ENCODE measurements at places on chromosomes 12 and 14. TPM values are rescaled to one million over a fixed set of nuclear protein-coding genes. Genes with fewer than 3 reads are reported as not detected.

The FAM161B gene
- 4.6 TPM for total RNA-seq

The P2RX7 gene
- total RNA-seq: 23.5 TPM

The GPR84 gene
- not detected for total RNA-seq

The PAH gene
- not detected for total RNA-seq

The PKP2 gene
- total RNA-seq: 0.69 TPM

The EIF2S3B gene
- total RNA-seq: 0.62 TPM

The CLMN gene
- 0.17 TPM for total RNA-seq

The SMCO3 gene
- not detected for total RNA-seq

The RNF31 gene
- 82.4 TPM for total RNA-seq

The P2RX2 gene
- total RNA-seq: not detected

The SYNDIG1L gene
- total RNA-seq: not detected

The RPGRIP1 gene
- total RNA-seq: not detected

The VPS29 gene
- 102 TPM for total RNA-seq

The ANKRD33 gene
- total RNA-seq: not detected

The RHEBL1 gene
- total RNA-seq: 6.0 TPM

The GPR135 gene
- 1.3 TPM for total RNA-seq

The SLC2A13 gene
- total RNA-seq: 4.4 TPM

The SVOP gene
- not detected for total RNA-seq

The TSPAN8 gene
- total RNA-seq: not detected

The BICDL1 gene
- total RNA-seq: 134 TPM

The SLC24A4 gene
- total RNA-seq: not detected

The CCDC197 gene
- not detected for total RNA-seq

The ZNF891 gene
- total RNA-seq: 3.0 TPM

The PRIMA1 gene
- total RNA-seq: not detected

The INSM2 gene
- not detected for total RNA-seq

The CRACR2A gene
- 42.9 TPM for total RNA-seq

The MYRFL gene
- total RNA-seq: not detected

The HOXC6 gene
- total RNA-seq: not detected

The SERPINA10 gene
- total RNA-seq: not detected

The TAS2R13 gene
- 1.4 TPM for total RNA-seq

The FOXN3 gene
- 203 TPM for total RNA-seq

The PRB2 gene
- not detected for total RNA-seq

The LGR5 gene
- total RNA-seq: not detected

The RAPGEF3 gene
- total RNA-seq: 0.79 TPM

The LRFN5 gene
- not detected for total RNA-seq

The GLI1 gene
- 0.47 TPM for total RNA-seq

The KRT71 gene
- total RNA-seq: not detected

The JAG2 gene
- 1.4 TPM for total RNA-seq

The VDR gene
- total RNA-seq: 2.9 TPM

The ASCL1 gene
- total RNA-seq: not detected

The NACA gene
- 920 TPM for total RNA-seq

The CGRRF1 gene
- total RNA-seq: 27.7 TPM

The C3AR1 gene
- total RNA-seq: 2.7 TPM

The CLEC1A gene
- total RNA-seq: not detected

The MIPOL1 gene
- not detected for total RNA-seq

The OASL gene
- 19.3 TPM for total RNA-seq

The LHX5 gene
- not detected for total RNA-seq

All from CD4-positive, CD25-positive, alpha-beta regulatory T cell (primary cell).